ENCODE measurements at places on chromosomes 2 and 18. TPM values are rescaled to one million over a fixed set of nuclear protein-coding genes. Genes with fewer than 3 reads are reported as not detected.

GRCh38 chr2:4831751-4832150, 860.4 kb upstream of the SOX11 start:
- no peak for DNase-seq

GRCh38 chr2:150127995-150128394, 359.5 kb downstream of the RND3 start:
- DNase-seq, result no peak

- no peak for DNase-seq
Measured at GRCh38 chr2:239389414-239390329, 11.1 kb downstream of the HDAC4 start.

DNA sequence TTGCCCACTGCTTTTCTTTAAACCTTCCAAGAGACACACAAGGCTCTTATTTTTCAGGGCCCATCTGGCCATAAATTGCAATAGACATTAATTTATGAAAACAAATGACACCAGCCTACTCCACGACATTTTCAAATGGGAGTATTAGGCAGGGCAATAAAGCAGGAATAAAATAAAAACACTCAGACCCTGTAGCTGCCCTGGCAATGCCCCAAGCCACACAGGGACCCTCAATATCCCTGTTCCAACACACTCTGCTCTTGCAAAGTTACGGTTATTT, 550.8 kb upstream of the TNP1 start:
- DNase-seq, result no peak

GRCh38 chr2:109513749-109514588, 99.8 kb downstream of the SEPTIN10 start:
- peak; percentile 84 for DNase-seq

DNA sequence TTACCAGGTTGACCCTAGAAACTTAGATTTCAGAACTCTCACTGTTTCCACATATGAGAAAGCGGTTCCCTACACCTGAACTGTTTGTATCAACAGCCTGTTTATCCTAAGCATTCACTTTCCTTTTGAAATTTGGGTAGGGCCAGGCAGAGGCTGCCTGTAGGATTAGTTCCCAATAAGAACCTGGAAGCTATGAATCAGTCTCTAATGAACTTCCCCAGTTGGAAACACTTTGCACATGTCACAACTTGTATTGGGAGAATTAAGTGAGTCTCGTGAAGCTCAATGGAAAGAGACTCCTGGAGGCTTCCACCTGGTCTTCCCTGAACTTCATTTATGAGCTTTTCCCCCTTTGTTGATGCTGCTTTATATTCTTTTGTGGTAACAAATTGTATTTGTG, 486.6 kb upstream of the HS6ST1 start:
- no peak for DNase-seq

- no peak for DNase-seq
Measured at GRCh38 chr2:25161055-25161781, 7.2 kb downstream of the POMC start.

- DNase-seq, result no peak
Measured at GRCh38 chr2:45789961-45790723, 138.7 kb downstream of the PRKCE start.

DNA sequence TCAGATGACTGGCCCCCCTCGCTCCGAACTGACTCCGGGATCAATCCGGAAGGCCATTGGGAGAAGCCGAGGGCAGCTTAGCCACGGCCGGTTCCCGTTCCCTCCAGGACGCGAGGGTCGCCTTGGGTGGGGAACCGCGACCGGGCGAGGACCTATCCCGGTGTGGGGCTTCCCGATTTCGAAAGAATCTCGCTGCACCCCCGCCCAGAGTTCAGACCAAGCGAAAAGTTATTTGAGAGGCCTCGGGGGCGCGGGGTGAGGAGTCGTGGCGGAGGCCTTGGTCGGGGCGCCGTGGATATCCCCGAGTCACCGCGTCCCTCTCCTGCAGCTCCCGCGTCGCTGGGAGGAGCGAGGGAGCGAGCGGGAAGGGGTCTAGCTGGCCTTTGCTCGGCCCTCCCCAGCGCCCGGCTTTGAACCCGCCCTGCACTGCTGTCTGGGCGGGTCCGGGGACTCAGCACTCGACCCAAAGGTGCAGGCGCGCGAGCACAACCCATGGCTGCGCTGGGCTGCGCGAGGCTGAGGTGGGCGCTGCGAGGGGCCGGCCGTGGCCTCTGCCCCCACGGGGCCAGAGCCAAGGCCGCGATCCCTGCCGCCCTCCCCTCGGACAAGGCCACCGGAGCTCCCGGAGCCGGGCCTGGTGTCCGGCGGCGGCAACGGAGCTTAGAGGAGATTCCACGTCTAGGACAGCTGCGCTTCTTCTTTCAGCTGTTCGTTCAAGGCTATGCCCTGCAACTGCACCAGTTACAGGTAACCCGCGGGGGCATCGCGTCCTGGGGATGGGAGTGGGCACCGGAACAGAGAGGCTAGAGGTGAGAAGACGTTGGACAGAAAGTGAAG, at the start of gene CYP27A1:
Gene CYP27A1 (plus strand): TSS at position 457 of the 837 bp plus-strand sequence. CDS start 36 bp downstream, at position 493.
- DNase-seq, result no peak

- no peak for DNase-seq
Measured at GRCh38 chr2:219109471-219109870, 48.8 kb upstream of the IHH start.

- no peak for DNase-seq
Measured at GRCh38 chr2:7744827-7745226, 827.6 kb downstream of the RNF144A start.

- no peak for DNase-seq
Measured at GRCh38 chr2:113848758-113849415, 41.0 kb upstream of the ACTR3 start.

- no peak for DNase-seq
Measured at GRCh38 chr2:113806217-113806913, 49.9 kb upstream of the SLC35F5 start.

GRCh38 chr2:239832490-239833268, 192.5 kb downstream of the NDUFA10 start:
- no peak for DNase-seq

GRCh38 chr18:27860701-27861107, 316.2 kb downstream of the CDH2 start:
- no peak for DNase-seq

DNA sequence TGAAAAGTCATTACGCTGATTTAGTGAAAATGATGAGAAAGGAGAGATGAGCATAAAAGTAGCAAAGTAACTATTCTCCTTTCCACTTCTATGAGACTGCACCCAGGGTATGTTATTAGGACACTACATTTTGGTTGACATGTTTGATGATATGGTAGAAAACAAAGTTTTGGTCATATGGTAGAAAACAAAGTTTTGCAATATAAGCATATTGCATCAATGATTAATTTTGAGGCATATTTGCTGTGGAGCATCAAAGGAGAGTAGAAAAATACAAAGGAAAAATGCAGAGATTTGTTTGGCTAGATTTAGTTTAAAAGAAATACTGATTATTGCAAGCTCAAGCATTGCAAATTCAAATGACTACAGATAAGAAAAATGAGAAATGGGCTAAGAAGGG, 182.1 kb downstream of the KCNH7 start:
- no peak for DNase-seq

GRCh38 chr2:40543381-40543780, 91.5 kb upstream of the SLC8A1 start:
- DNase-seq, result no peak

DNA sequence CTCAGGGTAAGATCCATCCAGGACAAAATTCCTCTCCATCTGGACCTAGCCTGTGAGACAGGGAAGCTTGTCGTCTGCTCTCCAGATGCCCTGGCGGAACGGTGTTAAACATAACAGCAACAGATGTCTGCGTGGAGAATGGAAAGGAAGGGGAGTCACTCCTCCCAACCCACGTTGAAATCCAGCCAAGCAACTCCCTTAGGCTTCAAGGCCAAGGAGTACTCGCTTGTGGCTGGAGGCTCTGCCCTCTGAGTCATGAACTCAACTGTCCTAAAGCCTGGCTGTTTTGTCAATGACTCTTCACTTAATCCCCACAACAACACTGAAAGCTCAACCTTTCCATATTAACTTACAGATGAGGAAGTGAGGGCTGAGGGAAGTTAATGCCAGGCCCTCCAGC, 42.2 kb downstream of the TPO start:
- DNase-seq, result no peak

DNA sequence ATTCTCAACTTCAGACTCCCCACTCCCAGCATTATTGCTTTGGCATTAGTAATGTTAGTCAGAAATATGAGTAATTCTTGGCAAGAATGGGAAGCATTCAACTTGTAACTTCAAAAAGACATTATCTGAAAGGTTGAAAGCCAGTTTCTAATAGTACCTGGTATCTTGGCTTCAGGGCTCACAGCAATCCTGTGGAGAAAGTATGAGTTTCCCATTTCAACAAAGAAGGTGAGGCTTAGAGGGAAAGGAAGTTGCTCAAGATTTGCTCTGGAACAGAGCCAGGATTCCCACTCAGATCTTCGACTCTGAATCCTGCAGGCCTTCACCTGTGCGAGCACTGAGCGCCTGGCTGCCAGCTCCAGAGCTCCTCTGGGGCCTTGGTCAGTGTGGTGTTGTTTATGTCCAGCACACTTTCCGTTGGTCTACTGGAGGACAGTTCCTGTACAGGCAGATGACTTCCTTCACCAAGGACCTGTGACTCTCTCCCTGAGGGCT, 136.1 kb downstream of the MCFD2 start:
- no peak for DNase-seq

- no peak for DNase-seq
Measured at GRCh38 chr2:142254031-142254430, 123.2 kb upstream of the LRP1B start.

- DNase-seq, result no peak
Measured at GRCh38 chr2:72841462-72842125, 15.8 kb upstream of the EXOC6B start.

DNA sequence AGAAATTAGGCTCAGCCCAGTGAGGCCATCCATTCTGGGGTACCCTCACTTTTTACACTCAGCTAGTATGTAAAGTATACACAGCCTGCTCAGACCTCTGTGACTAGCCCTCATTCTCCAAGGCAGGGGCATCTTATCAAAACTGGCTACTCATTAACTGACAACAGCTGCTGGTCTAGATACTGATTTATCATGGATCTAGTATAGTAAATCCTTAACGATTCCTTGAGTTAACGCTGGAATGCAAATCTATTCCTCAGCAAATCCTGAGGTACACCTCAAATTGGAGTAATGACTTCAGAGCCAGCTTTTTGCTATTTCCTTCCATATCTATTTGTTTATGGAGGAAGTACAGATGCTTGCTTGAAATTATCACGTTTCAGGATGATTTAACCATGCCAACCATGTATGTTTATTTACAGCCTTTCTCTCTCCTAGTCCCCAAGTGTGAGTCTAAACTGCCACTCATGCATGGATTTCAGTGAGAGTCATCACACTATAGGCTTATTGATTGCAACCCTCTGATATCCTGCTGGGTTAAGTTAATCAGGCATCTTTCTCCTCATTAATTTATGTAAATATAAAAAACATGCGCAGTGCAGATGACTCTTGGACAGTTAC, 70.2 kb upstream of the DOK6 start:
- DNase-seq, result no peak

GRCh38 chr2:12109363-12110017, 363.1 kb downstream of the LPIN1 start:
- DNase-seq, result no peak

DNA sequence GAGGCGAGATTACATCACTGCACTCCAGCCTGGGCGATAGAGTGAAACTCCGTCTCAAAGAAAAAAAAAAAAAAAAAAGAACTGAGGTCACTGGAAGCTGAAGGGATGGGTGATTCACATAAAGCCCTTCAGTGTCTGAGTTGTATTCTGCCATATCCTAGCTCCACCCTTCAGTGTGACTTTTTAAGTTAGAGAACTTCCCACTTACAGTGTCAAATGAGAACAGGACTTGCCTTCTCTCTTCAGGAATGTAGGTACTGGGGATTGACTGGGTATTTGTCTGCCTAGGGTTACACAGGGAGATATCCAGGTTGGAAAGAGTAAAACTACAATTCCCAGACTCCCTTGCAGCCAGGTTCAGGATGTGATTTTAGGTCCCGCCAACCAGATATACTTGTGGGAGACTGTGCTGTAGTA, 37.9 kb downstream of the EHD3 start:
- no peak for DNase-seq

DNA sequence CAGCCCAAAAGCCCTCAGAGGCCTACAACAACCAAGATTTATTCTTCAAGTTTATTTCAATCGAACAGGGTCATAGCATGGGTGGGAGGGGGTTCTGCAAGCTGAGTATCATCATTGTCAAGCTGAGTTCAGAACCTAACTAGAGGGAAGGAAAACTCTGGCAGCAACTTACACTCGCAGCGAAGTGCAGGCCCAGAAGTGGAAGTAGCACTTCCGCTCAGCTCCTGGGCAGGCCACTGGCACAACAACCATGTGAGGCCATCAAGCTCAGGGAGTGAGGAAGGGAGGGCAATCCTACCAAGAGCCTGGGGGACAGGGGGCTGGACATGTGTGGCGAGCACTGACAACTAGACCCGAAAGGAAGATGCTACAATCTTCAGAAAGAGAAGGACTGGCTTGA, 4.8 kb downstream of the UXS1 start:
- no peak for DNase-seq

DNA sequence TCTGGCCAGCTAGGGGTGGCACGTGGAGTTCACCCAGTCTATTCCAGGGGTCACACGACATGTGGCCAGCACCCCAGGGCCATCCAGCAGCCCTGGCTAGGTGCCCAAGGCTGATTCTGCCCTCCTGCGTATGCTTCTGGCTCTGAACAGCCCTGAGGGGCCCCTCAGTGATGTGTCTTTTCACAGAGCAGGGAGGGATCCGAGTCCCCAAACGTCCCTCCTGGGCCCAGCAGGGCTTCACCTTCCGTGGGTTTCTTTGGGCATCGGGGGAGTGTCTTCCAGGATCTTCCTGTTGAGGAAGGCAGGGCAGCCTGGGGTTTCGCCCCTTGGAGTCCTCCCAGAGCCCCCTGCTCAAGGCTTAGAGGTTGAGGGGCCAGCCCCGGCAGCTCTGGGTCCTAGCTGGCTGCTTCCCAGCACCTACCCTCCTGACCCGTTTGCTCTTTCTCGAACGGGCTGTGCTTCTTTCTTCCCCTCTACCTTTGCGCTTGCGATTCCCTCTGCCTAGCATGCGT, 165.9 kb downstream of the DYSF start:
- no peak for DNase-seq

The DCDC2C gene
- polyA plus RNA-seq, result not detected

The RMC1 gene
- polyA plus RNA-seq, result 16.3 TPM

The LBH gene
- 381 TPM for polyA plus RNA-seq

The TRABD2A gene
- 30.2 TPM for polyA plus RNA-seq

The POTEE gene
- 0.04 TPM for polyA plus RNA-seq

The BOLL gene
- polyA plus RNA-seq, result not detected

The EXOC6B gene
- 28.7 TPM for polyA plus RNA-seq

The TMEM17 gene
- polyA plus RNA-seq, result 2.1 TPM

The AGXT gene
- polyA plus RNA-seq, result not detected

The ALPG gene
- not detected for polyA plus RNA-seq

The OSR1 gene
- 14.0 TPM for polyA plus RNA-seq
